Small intestine (tissue), 16 donors: ENCODE measurements at places on chromosomes 3 and 15. TPM values are rescaled to one million over a fixed set of nuclear protein-coding genes. Genes with fewer than 3 reads are reported as not detected.

- no peak for DNase-seq
These were observed 409.4 kb upstream of the FRG2C start for GRCh38 chr3:75254685-75255084.

DNA sequence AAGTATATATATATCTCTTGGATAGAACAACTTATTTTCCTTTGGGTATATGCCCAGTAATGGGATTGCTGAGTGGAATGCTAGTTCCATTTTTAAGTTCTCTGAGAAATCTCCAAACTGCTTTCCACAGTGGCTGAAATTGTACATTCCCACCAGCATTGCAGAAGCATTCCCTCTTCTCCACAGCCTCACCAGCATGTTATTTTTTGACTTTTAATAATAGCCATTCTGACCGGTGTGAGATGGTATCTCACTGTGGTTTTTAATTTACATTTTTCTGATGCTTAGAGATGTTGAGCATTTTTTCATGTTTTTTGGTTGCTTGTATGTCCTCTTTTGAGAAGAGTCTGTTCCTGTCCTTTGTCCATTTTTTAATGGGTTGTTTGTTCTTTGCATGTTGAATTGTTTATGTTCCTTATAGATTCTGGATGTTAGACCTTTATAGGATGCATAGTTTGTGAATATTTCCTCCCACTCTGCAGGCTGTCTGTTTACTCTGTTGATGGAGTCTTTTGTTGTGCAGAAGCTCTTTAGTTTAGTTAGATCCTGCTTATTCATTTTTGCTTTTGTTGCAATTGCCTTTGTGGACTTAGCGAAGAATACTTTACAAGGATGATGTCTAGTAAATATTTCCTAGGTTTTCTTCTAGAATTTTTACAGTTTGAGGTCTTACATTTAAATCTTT lies 82.7 kb upstream of the NR2F2 start:
- DNase-seq, result no peak

DNA sequence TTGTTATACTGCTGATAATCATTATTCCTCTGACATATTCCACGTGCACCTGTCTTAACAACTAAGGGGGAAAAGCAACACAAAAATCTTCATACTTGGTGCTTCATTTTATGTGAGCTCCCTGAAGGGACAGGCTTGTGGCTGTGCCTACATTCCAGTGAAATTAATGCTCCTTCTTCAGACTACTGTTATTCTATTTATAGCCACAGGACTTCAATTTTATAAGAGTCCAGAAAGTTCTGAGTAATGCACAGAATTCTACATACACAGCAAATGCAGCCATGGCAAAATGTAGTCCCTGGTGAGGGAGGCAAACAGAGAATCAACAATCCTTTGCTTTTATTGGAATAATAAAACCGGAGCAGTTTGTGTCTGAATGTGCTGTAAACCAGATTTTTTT lies 417.1 kb downstream of the RBMS3 start:
- DNase-seq, result no peak

GRCh38 chr3:14462738-14463137 lies 60.3 kb downstream of the SLC6A6 start:
- no peak for DNase-seq

DNA sequence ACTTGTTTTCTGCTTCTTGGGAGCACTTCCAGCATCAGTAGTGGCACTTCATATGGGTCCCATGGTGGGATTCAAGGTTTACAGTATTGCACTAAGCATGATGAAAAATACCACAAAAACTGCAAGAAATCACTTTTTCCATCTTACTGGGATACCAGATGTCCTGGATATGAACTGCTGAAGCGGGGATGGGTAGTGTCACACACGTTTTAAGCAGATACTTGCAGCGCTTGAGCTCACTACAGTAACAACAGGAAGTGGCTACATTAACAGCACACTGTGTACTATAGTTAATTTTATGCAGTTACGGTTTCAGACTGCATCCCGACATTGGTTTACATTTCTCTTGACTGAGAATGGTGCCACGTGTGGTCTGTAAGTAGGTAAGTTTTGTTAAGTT lies 3.5 kb upstream of the ISG20 start:
- peak; percentile 67 for DNase-seq

- DNase-seq, result no peak
These were observed 1.2 kb upstream of the KLHL6 start for GRCh38 chr3:183556722-183557121.

DNA sequence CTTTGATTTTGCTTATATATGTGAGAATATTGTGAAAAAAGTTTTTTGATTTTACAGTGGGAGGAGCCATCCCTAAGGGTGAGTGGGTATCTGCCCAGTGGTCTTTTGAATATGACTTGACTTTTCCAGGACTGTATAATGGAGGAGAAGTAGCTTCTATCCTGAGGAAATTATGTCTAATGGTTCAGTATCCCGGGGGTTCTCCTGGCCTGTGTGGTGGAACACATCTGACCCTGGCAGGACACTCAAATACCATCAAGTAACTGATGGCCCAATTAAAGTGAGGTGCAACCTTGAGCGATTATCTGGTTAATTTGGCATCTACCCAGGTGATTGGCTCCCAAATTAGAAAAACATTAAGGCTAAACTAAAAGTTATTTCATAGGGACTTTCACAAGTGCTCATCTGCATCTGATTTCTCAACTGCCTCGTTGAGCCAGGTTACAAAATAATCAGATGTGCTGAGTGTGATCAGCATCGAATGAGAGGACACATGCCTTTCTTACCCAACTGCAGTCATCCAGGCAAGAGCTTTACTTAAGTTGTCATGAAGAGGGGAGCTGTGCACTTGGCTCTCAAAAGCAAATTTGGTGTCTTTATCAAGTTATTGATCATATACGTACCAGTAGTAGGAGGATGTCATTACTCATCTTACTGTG lies 201.4 kb downstream of the IL5RA start:
- no peak for DNase-seq

DNA sequence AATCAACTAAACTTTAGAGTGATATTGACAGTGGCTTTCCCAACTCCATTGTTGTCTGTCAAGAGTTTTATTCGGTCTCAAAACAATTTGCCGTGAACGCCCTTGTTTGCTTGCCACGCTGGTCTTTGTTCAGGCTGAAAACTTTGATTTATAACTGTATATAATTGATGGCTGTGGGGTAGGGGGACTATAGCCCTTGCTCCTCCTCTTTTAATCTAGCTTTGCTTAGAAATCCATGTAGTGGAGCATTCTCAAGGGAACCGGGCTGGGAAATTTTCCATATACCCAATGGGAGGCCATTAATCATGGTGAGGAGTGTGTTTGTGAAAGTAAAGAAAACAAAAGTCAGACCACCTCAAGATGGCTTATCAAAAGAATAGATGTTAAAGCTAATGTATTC lies 339.8 kb upstream of the RARB start:
- DNase-seq, result no peak

- peak; percentile 29 for DNase-seq
These were observed 99.6 kb downstream of the TMCC1 start for GRCh38 chr3:129793942-129794310.

- DNase-seq, result no peak
These were observed 166.4 kb downstream of the GHSR start for GRCh38 chr3:172281884-172282283.

DNA sequence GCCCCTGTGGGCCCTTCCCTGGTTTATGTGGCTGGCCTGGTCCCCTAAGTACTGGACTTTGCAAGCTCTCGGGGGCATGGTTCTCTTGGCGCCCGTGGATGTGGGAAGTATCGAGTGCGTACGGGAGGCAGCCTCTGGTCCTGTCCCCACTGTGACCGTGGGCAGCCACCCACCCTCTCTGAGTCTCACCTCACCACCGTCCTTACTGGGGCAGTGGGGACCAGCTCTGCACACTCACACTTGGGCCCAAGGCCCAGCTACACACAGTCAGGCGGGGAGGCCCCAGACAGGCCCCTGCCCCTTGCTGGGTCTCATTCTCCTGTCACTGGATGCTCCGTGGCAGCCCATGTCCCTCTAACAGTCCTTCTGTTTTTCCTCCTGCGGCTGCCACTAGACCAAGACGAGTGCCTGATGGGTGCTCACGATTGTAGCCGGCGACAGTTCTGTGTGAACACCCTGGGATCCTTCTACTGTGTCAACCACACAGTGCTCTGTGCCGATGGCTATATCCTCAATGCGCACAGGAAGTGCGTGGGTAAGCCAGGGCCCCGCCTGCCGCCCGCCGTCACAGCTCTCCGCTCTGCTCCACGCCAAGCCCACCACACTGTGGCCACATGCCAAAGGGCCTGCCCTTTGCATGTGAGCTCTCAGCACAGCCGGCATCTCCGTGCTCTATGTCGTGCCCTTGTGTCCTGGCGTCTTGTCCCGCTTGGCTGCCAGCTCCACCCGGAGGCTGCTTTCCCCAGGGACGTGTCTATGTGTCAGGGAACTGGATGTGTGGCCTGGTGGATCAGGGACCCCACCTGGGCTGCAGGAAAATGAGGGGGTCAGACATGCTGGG lies 72.7 kb downstream of the FBLN2 start:
- no peak for DNase-seq

- no peak for DNase-seq
These were observed 222.5 kb upstream of the ICE2 start for GRCh38 chr15:60701261-60702019.

GRCh38 chr3:123540285-123540684 lies 44.6 kb downstream of the HACD2 start:
- no peak for DNase-seq

DNA sequence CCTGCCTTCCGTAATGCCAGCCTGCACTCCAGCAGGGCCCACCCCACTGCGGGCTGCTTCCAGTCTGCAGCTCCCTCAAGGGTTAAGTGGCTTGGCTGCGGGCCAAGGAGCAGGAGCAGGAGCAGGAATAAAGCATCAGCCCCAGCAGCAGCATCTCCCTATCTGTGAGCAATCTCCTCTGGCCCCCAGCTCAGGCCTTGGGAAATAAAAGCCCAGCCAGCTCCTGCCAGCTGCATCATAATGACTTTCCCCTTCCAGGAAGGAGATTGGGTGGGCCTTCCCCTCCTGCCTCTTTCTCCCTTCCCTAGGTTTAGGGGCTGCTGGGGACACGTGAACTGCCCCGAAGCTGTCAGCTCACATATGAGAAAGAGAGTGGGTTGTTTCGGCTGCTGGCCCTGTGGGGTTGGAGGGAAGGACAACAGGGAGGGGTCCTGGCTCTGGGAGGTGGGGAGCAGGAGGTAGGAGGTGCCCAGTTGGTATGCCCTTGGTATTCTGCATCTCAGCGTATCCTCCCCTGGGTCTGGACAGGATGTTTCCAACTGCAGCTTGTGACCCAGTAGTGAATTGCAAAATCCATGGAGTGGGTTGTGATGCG lies 34.6 kb upstream of the FGD5 start:
- DNase-seq, result no peak

Gene AMT
- 48.7 TPM for polyA plus RNA-seq

Gene GATA2
- polyA plus RNA-seq, result 0.67 TPM

Gene LDHAL6B
- polyA plus RNA-seq, result not detected

Gene KBTBD13
- not detected for polyA plus RNA-seq

Gene LIPC
- polyA plus RNA-seq, result 0.07 TPM
